ENCODE measurements at places on chromosomes 6 and 20. TPM values are rescaled to one million over a fixed set of nuclear protein-coding genes. Genes with fewer than 3 reads are reported as not detected.

Gene LTA
- not detected for total RNA-seq

Gene TRERF1
- total RNA-seq = 12.0 TPM

Gene SYS1
- 29.4 TPM for total RNA-seq

Gene TCP11
- total RNA-seq = not detected

Gene UBE2C
- total RNA-seq = 53.3 TPM

Gene CLIC1
- total RNA-seq = 576 TPM

Gene IP6K3
- total RNA-seq = not detected

Gene RAB32
- 20.8 TPM for total RNA-seq

Gene EPHA7
- 1.5 TPM for total RNA-seq

Gene GNAS
- 474 TPM for total RNA-seq

Gene SLC17A1
- not detected for total RNA-seq

Gene F13A1
- total RNA-seq = not detected

Gene OR2H2
- total RNA-seq = not detected

Gene SCRT2
- total RNA-seq = not detected

Gene FAM217A
- not detected for total RNA-seq

Gene KIF25
- not detected for total RNA-seq

Gene CEP85L
- total RNA-seq = 10.8 TPM

Gene BPIFA1
- not detected for total RNA-seq

Gene C20orf144
- 0.18 TPM for total RNA-seq

Gene WASF1
- 11.7 TPM for total RNA-seq

Gene BMP6
- 1.3 TPM for total RNA-seq

All from fibroblast of the aortic adventitia (primary cell).